ENCODE measurements at places on chromosomes 5 and 9.

- no peak for DNase-seq
These were observed 439.0 kb downstream of the EBF1 start for GRCh38 chr5:158660726-158661125.

DNA sequence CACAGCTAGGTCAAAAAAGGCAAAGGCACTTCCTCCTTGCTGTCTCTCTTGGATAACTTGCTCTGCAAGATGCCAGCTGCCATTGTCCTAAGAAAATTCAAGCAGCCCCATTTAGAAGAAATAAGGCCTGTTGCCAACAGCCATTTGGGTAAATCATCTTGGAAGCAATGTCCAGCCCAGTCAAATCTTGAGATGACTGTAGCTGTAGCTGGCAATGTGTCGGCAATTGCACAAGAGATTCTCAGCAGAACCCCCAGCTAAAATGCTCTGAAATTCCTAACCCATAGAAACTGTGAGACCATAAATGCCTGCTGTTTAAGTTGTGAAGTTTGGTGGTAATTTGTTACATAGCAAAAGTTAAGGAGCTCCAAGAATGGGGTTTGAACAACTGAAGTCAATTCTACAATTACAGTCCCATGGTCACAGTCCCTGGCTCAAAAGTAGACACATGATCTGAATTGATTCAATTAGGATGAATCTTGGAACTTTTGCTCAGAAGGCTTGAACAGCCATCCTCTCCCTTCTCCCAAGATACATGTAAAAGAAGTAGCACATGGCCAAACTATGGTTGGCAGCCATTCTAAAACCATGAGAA, 151.1 kb downstream of the MPDZ start:
- no peak for DNase-seq

GRCh38 chr5:14353726-14354474, 210.8 kb downstream of the TRIO start:
- no peak for DNase-seq

DNA sequence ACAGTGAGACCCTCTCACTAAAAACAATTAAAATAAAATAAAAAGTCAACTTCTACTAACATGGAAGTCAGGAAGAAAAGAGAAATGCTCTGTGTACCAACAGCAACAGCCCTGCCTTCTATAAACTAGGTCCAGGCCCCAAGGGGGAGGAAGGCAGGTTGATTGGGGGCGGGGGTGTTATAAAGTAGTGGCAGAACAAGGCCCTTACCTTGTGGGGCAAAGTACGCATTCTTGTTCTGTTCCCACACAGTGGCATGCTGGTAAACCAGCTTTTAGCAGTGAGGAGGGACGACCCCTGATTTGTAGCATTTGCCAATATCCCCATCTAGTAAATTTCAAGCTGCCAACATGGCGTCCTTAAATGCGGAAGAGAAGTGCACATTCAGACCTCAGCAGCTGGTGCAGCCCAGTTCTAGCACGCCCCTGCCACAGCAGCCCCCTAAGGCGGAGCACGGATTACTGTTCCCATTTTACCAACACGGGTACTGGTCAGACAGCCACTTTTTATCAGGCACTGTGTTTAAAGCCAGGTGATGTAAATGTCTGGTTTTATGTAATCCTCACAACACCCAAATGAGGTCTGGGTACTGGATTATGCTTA, 69.5 kb downstream of the GTF3C4 start:
- peak; percentile 13 for DNase-seq

DNA sequence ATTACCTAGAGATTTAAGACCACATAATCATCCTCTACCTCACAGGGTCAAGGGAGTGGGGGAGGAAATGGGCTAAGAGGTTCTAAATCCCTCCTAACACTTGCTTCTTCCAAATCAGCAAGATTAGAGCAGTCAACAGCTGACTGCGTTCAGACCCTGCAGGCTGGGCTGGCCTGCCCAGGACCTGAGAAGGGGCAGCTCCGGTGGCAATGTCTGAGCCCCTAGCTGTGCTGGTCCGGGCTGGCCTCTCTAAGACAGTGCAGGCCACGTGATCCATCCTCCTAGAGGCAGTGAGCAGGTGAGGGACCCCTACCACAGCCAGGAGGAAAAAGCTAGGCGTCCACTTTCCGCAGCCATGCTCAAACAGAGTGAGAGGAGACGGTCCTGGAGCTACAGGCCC, at the start of gene KCNV2:
TSS of gene KCNV2 (plus strand) at position 126 of the 400 bp plus-strand sequence. CDS start at position 356, 230 bp downstream.
- DNase-seq = no peak

DNA sequence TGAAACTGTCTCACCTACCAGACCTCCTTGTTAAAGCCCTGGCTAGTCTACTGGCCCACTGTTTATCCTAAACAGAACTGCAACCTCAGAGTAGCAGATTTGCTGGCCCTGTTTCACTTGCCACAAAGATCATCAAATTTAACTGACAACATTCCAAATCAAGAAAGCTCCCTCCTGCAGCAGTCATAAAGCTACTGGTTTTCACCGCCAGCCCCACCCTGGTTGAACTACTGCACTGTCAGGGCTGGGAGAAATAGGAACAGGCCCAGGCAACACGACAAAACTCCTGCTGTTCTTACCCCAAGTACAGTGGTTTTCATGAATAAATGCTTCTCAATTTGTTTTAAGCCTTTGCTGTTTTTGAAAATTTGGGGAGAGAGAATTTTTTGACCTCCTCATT, 63.0 kb downstream of the NR6A1 start:
- no peak for DNase-seq

DNA sequence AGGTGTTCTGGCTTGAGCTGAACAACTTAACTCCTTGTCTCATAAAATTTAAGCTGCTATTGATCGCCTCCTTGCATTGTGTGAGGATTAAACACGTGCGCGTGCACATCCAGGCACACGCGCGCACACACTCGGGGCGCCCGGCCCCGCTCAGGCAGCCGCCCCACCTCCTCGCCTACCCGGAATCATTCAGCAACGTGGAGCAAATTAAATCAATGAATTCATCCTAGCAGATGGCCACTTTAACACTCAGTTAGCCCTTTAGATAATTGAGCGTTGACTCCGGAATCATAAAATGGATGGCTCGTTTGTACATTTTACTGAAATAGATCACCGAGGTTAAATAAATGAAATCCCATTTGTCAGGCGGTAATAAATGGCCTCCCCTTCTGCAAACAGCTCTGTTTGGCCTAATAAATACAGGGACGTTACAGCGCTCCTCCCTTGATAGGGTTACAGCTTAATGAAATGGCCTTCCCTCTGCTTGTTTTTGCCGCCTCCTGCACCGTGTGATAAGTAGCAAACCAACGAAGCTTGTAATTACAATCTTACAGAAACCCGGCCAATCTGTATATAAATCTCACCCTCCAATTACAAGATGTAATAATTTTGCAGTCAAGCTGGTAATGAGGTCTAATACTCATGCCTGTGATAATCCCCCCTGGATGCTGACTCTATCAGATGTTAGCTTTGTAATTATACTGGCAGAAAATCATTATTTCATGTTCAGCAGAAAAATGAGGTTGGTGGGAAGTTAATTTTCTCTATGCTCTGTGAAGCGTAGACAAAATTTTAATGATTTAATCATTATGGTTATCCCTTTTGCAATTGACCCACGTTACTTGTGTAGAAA, 229.7 kb upstream of the IRX4 start:
- no peak for DNase-seq

DNA sequence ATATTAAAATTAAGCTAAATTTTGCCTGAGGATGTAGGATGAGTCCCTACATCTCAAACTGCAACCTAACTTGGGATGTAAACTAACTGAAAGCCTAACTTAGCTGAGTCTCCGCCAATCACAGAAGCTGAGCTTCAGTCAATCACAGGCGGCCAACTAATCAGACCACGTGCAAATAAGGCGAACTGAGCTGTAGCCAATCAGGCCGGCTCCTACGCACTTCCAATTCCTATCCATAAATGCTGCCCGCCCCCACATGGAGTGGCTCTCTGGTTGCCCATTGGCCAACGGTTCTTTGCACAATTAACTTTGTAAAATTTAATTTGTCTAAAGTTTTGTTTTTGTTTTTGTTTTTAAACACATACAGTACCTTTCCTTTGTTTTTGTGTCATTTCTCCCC, 13.9 kb upstream of the GPX8 start:
- DNase-seq = no peak

DNA sequence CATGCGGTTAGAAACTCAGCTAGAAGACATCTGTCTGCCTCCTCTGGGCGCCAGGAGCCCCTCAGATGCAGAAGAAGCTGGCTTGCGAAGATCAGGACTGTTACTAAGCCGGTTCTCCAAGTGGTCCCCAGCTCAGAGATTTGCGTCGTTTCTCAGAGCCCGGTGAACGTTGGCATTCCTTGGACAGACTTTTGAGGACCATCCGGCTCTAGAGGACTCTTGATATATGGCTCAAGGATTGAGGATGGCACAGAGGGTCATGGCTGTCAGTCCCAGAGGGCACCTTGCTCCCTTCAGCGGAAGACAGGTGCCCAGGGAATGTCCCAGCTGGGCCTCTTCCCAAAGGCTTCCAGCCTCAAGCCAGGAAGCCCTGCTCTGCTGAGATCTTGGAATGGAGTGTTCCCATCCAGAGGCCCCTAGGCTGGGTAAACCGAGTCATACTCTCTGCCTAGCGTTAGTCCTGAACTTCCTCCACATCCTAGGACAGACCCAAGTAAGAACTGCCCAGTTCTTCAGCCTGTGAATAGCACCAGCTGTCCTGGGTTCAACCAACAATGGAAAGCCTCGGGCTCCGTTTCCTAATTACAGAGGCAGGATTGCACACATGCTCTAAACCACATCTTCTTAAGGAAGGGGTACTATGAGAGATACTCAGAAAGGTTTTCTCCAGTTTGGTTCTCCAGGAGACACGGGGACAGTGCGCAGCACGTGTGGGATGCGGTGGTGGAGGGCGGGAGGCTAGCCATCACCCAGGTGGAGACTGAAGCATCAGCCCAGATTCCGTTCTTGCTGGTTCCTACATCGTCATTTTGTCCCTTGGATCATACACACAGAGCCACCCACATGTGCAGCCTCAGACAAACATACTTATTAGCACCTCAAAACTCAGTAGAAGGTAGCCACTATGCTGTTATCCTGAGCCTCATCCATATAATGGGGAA, 51.4 kb downstream of the ZNF354C start:
- DNase-seq = no peak

GRCh38 chr5:112253478-112254250, 165.4 kb downstream of the EPB41L4A start:
- DNase-seq = no peak

GRCh38 chr9:99130069-99130468, 25.2 kb downstream of the TGFBR1 start:
- no peak for DNase-seq

DNA sequence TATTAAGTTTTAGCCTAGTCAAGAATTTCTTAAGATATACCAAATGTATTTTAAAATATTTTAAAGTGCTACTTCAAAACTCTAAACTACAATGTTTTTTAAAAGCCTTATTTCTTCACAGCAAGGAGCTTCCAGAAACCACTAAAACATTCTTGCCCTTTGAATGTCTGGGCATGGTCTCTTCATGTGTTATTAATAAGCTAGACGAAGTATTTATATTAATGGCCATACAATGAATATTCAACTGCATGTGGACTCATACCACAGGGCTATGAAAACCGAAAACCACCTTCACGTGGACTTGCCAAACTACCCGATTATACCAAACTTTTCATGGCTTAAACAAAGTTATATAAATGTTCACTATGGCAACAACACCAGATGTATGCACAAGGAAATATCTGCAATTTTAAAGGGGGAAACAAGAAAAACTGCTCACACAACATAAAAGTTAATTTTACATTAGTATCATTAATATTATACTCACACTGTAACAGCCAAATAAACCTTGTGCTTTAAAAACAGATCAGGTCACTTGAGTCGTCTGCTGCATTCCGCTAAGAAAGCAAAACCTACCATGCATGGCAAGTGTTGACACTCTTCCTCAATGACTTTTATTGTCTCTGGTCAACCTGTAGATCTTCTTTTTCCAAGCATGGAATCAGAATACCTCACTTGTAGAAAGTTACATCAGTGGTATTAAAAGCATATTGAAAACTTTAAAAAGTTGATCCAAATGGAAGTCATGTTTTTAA, 246.3 kb downstream of the BNC2 start:
- no peak for DNase-seq

DNA sequence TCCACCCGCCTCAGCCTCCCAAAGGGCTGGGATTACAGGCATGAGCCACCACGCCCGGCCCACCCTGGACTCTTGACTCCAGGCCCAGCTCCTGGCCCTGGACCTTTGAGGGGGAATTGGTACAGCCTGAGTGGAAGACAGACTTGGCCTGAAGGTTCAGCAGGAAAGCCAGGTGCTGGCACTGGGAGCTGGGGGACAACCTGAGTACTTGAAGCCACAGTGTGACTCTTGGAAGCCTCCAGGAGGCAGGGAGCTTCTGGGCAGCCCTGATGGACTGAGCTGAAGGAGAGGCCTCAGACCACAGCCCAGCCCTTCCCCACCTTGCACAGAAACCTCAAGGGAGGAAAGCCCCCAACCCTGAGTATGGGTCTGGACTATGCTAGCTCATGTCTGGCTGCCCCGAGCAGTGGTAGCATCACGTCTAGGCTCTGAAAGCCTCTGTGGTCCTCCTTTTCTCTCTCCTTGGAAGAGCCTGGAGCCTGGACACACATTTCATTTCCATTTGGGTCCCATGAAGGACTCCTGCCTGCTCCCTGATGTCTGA, 54.1 kb downstream of the RASGEF1C start:
- DNase-seq = no peak

All from tibial artery (tissue), 4 donors.